ENCODE measurements at places on chromosomes 6 and 20.
A peak's percentile ranks its signal among the peaks of the same experiment; 100 is the strongest.

DNA sequence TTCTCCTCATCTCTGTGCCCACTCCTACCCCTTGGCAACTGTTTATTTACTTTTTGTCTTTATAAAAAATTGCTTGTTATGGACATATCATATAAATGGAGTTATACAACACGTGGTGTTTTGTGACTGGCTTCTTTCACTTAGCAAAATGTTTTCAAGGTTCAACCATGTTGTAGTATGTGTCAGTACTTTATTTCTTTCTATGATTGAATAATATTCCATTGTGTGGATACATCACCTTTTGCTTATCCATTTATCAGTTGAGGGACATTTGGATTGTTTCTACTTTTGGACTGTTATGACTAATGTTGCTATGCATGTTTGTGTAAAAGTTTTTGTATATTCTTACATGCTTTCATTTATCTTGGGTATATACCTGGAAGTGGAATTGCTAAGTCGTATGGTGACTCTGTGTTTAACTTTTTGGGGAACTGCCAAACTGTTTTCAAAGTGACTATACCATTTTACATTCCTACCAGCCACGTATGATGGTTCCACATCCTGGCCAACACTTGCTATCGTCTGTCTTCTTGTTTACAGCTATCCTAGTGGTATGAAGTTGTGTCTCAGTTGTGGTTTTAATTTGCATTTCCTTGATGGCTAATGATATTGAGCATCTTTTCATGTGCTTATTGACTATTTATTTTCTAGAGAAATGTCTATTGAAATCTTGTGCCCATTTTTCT lies 84.4 kb downstream of the SLX4IP start:
- no peak for DNase-seq

- no peak for DNase-seq
Measured at GRCh38 chr6:55726144-55726543, 147.2 kb upstream of the HMGCLL1 start.

DNA sequence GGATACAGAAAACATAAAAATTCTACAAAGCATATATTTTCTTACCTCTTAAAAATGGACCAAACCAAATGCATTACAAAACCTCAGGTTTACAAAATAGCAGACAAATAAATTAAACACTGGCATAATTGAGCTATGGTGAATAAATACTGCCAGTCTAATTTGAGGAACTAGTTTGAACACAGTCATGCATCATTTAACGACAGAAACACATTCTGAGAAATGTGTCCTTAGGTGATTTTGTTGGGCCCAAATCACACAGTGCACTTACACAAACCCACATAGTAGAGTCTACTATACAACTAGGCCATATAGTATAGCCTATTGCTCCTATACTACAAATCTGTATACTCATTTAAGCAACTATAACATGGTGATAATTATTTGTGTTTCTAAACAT lies 215.6 kb downstream of the FOXC1 start:
- DNase-seq = no peak

DNA sequence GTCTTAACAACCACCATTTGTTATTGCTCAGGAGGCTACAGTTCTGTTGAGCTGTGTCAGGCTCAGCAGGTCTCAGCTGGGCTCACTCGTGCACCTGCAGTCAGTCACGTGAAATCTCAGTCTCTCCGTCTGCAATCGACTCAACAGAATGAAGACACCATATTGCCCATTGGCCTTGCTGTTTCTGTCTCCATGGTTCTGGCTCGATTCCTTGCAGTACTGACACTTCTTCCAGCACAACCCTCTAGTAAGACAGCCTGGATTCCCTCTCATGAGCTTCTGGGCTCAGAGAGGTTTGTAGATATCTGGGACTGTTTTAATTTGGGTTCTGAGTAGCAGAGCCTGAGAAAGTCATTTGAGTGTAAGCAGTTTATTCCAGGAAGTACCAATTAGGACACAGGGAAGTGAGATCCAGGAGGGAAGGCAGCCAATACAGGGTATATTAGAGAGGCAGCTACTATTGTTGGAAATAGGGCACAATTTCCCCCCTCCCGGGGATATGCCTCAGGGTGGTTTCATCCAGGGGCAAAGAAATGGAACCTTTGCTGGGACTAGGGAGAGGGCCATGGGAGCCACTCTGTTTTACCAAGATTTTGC lies 87.4 kb upstream of the RALGAPA2 start:
- no peak for DNase-seq

- no peak for DNase-seq
Measured at GRCh38 chr20:45294659-45295058, 12.0 kb upstream of the RBPJL start.

DNA sequence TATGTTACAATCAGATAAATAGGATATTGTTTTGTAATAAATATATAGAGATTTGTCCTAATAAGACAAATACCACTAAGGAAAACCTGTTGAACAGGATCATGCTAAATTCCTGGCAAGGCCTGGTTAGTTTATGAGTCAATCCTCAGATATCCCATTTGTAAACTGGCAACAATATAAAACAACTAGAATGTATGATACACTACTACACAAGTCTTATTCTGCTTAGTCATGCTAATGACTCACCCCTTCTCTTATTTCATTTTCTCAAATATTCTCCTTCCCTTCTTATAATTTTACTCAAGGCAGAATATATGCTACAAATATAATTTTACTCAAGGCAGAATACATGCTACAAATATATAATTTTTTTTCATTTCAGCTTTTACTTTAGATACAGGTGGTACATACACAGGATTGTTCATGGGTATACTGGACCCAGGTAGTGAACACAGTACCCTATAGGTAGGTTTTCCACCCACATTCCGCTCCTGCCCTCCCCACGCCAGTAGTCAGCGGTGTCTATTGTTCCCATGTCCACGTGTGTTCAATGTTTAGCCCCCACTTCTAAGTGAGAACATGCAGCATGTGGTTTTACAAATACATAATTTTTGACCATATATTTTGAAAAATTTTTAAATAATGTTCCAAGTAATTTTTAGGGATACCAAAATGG lies 6.3 kb downstream of the OSER1 start:
- no peak for DNase-seq

DNA sequence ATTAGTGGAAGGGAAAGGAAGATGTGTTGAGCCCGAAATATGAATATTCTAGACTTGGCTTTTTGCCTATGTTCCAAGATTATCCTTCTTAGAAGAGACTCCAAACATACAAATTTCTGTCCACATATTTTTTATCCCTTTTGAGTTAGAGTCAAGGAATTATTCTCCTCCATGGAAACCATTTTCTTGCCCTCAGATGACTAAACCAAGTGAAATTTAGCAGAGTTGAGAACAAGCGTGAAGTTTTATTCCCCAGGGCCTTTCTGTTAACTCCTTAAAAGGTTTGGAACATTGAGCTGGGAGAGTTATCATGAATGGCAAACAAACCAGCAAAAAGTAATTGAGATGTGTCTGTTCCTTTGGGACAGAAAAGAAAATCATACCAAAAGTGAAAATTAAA lies 286.1 kb upstream of the PLCB4 start:
- no peak for DNase-seq

GRCh38 chr6:46269447-46270229 lies 98.9 kb upstream of the ENPP5 start:
- no peak for DNase-seq

- DNase-seq = no peak
Measured at GRCh38 chr6:44775121-44775520, 387.6 kb downstream of the CDC5L start.

GRCh38 chr6:158337332-158337731 lies 25.1 kb downstream of the TULP4 start:
- no peak for DNase-seq

DNA sequence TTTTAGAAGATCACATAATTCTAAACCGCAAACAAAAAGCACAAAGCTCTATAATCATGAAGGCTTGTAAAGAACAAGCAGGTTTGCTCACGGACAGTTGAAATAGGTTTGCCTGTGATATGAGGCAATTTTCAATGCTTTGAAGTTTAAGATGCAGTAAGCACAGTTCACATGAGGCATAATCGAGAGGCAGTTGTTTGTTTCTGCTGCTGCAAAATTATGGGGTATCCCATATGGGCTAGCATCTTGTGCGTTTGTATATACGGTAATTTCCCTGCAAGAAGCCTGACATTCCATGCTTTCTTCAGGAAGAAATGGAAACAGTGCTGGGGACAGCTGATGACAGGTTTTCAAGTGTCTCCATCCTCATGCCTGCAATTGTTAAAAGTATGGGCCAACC lies 94.6 kb upstream of the MC3R start:
- DNase-seq = no peak

GRCh38 chr6:24490948-24491347 lies 1.6 kb upstream of the GPLD1 start:
- DNase-seq = no peak

DNA sequence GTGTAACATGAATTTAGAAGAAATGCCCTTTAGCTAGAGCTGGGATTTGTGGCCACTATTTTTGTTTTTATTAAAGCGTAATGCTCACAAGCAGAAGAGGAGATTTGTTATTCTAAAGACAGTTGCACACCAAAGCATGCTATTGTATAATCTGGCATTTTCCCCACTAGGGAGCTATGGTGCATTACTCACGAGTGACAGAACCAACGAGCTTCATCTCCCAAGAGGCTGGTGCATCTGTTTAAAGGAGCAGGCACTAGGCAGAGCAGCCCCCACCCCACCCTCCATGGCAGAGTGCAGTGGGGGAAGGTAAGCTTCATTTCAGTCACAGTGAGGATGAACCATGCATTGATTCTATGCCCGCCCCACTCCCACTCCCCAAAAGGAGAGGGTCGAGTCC lies 287.3 kb upstream of the TSHZ2 start:
- no peak for DNase-seq

DNA sequence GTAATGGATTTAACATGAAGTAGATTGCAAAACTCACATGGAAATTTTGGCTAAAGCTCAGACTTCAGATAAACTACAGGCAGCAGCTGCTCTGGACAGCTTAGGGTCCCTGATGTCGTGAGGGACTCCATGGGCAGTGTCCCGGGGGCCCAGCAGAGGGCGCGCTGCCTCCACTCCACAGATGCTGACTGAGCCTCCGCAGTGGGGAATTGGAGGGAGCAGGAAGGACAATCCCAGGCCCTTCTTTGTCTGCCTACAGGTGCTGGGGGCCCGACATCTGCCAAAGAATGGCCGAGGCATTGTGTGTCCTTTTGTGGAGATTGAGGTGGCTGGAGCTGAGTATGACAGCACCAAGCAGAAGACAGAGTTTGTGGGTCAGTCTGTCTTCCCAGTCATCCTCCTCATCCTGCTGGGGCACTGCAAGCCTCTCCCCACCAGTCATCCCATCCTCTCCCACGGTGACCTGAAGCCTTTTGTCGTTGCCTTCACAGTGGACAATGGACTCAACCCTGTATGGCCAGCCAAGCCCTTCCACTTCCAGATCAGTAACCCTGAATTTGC lies 35.9 kb downstream of the PLCG1 start:
- peak; percentile 93 for DNase-seq

DNA sequence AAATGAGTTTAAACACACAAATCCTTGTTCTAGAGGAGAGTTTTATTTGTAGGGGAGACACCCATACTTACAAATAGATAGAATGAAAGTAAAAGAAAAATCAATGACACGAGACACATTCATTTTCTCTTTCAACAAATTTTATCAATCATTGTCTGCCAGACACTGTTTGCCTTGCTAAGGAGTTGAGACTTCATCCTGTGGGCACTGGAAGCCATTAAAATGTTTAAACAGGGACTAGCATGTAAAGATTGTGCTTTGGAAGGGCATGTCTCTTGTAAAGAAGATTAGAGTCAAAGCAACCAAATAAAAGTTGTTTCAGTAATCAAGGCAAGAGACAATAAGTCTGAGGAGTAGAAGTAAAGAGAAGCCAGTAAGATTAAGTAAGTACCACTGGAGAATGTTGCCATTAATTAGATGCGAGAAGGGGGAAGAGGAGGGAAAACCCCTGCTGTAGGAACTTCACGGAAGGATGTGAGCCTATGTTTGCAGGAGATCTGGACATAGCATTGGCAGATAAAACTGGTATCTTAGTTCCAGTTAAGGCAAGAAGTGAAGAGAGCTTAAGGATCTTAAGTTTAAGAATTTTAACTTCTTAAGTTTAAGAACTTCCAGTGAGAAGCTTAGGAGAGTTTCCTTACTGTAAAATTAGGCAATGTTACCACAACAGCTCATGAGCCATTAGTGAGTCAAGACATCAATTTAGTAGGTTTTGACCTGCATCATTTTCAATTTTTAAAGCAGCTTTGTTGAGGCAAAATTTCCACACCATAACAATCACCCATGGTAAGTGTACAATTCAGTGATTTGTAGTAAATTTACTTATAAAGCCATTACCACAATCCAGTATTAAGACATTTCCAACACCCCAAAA lies 117.0 kb upstream of the UST start:
- no peak for DNase-seq
